CD8-positive, alpha-beta memory T cell (primary cell): ENCODE measurements at places on chromosomes 12 and 14. TPM values are rescaled to one million over a fixed set of nuclear protein-coding genes. Genes with fewer than 3 reads are reported as not detected.

Gene KRT74
- total RNA-seq, result not detected

Gene SLCO1B1
- not detected for total RNA-seq

GRCh38 chr12:104823985-104824461 is 134.1 kb downstream of the SLC41A2 start:
- no peaks in the 10 kb centered on the region for H3K27me3 ChIP-seq
- H3K36me3 ChIP-seq, result no peaks in the 10 kb centered on the region
- no peak overlapping the region for H3K27ac ChIP-seq
- DNase-seq, result no peak
- no peak overlapping the region for H3K4me3 ChIP-seq
- H3K4me1 ChIP-seq, result no peaks in the 10 kb centered on the region

DNA sequence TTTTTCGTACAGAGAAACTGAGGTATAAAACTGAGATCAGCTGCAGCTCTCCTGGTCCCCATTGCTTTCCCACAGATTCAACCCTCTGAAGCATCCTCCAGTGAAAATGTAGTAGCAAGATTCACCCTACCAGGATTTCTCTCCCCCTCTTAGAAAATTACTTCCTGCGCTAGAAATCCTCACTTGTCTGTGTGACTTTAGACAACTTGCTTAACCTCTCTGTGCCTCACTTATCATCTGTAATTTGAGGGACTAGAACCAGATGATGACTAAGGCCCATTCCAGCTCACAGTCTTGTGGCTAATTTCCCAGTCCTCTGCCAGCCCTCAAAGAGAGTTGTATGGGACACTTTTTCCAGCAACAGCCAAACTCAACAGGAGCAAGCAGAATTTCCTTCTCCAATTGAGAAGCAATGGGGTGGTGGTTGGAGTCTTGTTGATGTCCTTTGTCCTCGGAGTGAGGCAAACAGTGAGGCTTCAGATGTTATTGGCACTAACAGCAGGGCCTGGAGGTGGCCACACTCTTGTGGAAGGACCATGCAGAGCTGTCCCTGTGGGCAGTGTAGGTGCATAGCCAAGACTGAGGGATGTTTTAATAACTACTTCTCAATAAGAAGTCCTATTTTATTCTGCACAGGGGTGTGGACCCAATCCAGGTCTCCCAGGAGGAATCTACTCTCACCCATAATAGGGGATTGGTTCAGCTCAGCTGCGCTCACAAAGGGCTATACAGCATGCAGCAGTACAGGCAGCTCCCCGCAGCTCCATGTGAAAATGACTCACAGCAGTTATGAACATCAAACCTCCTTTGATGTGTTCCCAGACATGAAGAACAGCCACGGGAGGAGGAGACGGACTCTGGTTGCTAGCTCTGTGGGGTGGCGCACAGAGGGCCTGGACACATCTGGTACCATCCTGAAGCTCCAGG is 200.1 kb downstream of the DAD1 start:
- H3K27ac ChIP-seq, result no peak overlapping the region
- H3K36me3 ChIP-seq, result no peaks in the 10 kb centered on the region
- H3K4me1 ChIP-seq, result no peaks in the 10 kb centered on the region
- no peak overlapping the region for H3K4me3 ChIP-seq
- H3K27me3 ChIP-seq, result no peaks in the 10 kb centered on the region
- no peak for DNase-seq

DNA sequence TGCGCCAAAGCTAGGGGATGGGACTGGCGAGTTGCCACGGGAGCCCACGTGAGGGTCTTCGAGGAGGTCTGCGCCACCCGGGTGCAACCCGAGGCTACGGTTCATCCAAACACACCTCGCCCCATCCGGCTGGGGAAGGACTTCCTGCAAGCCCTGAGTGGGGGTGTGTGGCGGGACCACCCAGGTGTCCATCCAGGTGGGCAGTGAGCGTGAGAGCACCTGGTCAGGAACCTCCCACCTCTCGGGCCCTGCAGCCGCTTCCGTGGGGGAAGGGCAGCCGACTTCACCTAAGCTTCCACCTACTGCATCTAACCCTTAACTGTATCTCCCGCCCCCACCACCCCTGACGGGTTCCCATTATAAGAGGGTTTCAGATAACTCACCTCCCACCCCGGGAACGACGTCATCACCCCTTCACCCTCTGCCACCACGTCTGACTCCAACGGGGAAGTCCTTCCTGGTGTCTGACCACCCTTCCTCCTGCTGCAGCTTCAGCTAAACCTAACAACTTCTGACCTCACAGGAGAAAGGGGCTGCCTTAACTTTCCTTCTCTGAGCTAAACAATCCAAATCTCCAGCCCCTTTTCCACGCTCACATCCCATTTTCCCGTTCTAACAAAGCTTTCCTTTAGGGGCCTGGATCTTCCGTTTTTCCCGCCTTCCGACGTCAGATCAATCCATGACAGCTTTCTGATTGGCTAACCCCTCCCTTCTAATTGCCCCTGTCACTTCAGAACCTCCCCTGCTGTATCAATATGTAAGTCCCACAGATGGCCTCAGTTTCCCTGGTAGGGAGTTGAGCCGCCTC is 27.4 kb upstream of the SMUG1 start:
- H3K36me3 ChIP-seq, result no peaks in the 10 kb centered on the region
- H3K27me3 ChIP-seq, result no peaks in the 10 kb centered on the region
- peak; percentile 36 for DNase-seq
- H3K27ac ChIP-seq, result no peak overlapping the region
- H3K4me1 ChIP-seq, result peaks cover 33% of the 10 kb centered on the region

- peaks cover under 1% of the 10 kb centered on the region for H3K36me3 ChIP-seq
- H3K4me3 ChIP-seq, result no peak overlapping the region
- H3K27ac ChIP-seq, result no peak overlapping the region
- H3K4me1 ChIP-seq, result peaks cover 74% of the 10 kb centered on the region
- DNase-seq, result no peak
- peaks cover 17% of the 10 kb centered on the region for H3K27me3 ChIP-seq
Observed at GRCh38 chr14:24331731-24332267, 3.1 kb downstream of the ADCY4 start.

Gene BATF
- total RNA-seq, result 172 TPM

- no peaks in the 10 kb centered on the region for H3K4me1 ChIP-seq
- H3K4me3 ChIP-seq, result no peak overlapping the region
- no peak overlapping the region for H3K27ac ChIP-seq
- H3K27me3 ChIP-seq, result no peaks in the 10 kb centered on the region
- H3K36me3 ChIP-seq, result no peaks in the 10 kb centered on the region
Observed at GRCh38 chr14:68395604-68396003, 397.3 kb downstream of the ZFP36L1 start.

Gene ACSM4
- total RNA-seq, result not detected

Gene HOXC4
- 1.3 TPM for total RNA-seq

- no peaks in the 10 kb centered on the region for H3K36me3 ChIP-seq
- H3K4me3 ChIP-seq, result no peak overlapping the region
- no peaks in the 10 kb centered on the region for H3K4me1 ChIP-seq
- no peaks in the 10 kb centered on the region for H3K27me3 ChIP-seq
- no peak overlapping the region for H3K27ac ChIP-seq
Observed at GRCh38 chr12:6059221-6059620, 65.2 kb downstream of the VWF start.
